Skin of body (tissue), 3 donors: ENCODE measurements at places on chromosomes 7 and 10. TPM values are rescaled to one million over a fixed set of nuclear protein-coding genes. Genes with fewer than 3 reads are reported as not detected.

Gene ELFN1
- total RNA-seq = 3.1 TPM

Gene CUX1
- 48.9 TPM for total RNA-seq

Gene OPN4
- not detected for total RNA-seq

Gene MRLN
- 15.7 TPM for total RNA-seq

Gene PTN
- total RNA-seq = 20.8 TPM

Gene HOXA5
- 4.7 TPM for total RNA-seq

Gene NT5C2
- total RNA-seq = 92.6 TPM

Gene ERVW-1
- total RNA-seq = 0.20 TPM

DNA sequence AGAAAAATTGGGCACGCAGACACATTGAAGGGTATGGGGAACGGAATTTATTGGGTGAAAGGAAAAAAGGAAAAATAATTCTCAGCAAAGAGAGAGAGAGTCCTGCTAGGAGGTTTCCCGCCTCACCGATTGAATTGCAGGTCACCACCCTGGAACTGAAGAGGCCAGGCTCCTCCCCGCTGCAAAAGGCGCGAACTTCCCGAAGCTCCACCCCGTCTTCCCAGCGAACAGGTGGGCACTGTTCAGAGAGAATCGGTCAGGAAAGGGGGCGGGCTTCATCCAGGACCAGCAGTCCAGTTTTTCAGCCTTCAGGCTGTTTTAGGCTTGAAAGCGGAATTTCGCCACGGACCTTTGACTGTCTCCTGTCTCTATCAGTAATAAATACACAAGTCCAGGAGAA lies 27.3 kb upstream of the CADPS2 start:
- DNase-seq = no peak

- no peak for DNase-seq
These were observed 80.7 kb upstream of the CXCL12 start for GRCh38 chr10:44465401-44466115.

GRCh38 chr10:101028446-101029337 lies 2.2 kb downstream of the PDZD7 start:
- DNase-seq = no peak

- no peak for DNase-seq
These were observed 74.0 kb upstream of the NANOS1 start for GRCh38 chr10:118955531-118955930.

DNA sequence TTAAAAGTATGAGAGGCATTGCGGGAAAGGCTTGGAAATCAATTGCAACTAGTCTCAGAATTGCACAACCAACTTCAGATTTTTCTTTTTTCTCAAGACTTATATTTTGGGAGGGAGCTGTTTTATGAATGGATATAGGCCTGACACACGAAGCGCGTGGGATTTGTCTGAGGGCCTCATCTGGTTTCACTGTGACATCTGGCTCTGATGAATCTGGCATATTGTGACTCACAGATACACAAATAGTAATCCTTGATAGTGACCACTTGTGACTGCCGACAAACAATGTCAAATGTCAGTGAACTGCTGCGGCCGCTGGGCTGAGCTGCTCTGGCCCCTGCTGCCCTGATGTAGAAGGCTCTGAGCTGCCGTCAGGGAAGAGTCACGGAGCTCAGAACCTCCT lies 655.1 kb downstream of the INHBA start:
- DNase-seq = peak; percentile 84

DNA sequence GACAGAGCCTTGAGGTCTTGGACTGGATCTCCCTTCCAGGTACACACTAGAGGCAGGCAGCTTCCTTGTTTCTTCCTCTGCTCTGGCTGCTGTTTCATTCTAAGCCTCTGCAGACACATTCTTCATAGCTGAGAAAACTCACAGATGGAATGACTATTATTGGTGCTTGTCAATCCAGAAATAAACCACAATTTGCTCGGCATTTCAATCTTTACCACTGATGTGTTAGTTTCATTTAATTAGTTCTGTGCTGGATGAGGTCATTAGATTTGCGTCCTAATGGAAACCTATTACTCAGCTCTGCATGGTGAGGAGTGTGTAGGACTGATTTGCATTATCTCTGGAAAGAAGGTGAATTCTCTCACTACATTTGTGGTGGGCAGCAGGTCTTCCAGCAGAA lies 392.5 kb downstream of the NRG3 start:
- DNase-seq = peak; percentile 80

DNA sequence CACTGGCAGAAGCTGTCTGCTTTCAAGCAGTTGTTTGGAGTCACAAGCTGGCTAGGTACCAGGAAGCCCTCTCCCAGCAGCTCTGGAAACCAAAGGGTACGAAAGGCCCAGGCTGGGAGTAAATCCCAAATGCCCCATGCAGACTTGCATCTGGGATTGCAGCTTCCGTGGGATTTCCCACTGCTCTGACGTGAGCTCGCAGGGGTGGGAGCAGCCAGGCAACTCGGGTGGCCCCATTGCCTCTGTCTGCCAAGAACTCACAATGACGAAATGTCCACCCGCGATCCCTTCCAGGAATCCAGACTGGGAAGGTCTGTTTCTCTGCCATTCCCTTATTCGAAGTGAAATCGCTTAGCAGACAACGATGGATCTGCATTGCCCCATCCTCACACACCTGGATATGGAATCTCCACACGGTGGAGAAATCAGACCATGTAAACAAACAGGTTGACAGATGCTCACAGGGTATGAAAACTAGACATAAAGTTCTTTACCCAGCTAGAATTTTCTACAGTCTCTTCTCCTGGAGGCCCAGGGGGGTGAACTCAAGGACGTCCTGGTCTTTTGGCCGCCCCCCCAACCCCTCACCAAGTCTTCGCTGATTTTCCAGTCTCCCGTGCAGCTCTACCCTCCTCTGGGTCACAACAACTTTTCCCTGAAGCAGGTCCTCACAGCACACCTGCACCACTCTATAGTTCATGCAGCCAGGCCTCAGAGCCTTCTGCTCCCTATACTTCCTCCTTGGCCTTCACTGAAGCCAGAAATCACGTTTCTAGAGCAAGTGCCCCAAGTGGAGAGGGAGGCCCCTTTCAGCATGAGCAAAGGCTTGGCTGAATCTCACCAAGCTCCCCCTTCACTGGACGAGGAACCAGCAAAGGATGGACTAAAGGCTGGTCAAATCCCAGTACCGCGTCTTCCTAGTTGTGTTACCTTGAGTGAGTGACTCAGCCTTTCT lies 20.0 kb downstream of the SH3PXD2A start:
- peak; percentile 52 for DNase-seq

- no peak for DNase-seq
These were observed 14.9 kb downstream of the DUSP5 start for GRCh38 chr10:110512461-110513187.

- peak; percentile 41 for DNase-seq
These were observed 147.5 kb upstream of the RSU1 start for GRCh38 chr10:16964576-16965343.

- no peak for DNase-seq
These were observed 40.9 kb downstream of the LANCL2 start for GRCh38 chr7:55405856-55406541.

- no peak for DNase-seq
These were observed 7.8 kb downstream of the FBXW4 start for GRCh38 chr10:101687071-101687658.

DNA sequence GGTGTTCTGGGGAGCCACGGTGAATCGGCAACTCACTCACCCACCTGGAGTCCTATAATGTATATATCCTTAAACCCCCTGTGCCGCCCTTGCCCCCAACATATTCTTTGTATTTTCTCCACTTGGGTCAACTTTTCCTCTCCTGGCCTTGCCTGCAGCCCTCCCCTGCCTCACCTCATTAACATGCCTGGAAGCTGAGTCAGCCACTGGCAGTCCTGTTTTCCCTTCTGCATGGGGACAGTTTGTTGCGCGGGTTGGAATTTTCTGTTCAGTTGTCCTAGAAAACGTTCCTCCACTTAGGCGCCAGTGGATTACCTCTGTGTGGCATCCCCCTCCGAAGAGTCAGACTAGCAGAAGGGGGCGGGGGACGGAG lies 97.4 kb downstream of the C10orf105 start:
- no peak for DNase-seq

DNA sequence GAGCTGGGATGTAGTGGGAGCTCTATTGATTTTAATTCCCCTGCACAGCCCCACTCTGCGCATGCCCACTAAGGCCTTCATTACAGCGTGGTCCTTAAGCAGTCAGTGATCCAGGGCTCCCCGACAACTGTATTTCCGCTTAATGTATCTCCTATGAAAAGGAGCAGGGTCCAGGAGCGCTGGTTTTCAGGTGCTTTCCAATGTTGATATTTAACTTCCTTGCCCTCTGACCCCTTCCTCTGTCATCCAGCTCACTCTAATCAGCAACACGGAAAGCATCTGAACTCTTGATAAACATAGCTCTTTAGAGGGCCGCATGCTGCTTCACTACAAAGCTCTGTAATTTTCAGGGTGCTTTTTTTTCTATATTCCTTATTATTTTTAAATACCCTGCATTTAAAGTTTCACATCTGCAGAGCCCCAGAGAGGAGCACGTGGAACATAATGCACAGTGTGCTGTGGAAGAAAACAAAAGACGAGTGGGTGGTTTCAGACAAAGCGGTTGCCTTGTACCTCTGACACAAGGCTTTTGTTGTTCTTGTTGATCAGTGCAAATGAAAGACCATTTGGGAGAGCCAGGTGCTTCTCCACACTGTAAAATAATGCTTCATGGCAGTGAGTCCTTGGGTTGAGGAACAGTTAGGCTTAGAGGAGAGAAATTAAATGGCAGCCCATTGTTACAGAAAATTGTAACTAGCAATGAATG lies 465.9 kb upstream of the CELF2 start:
- DNase-seq = no peak

- DNase-seq = no peak
These were observed 338.5 kb downstream of the PARD3 start for GRCh38 chr10:34476608-34477007.

DNA sequence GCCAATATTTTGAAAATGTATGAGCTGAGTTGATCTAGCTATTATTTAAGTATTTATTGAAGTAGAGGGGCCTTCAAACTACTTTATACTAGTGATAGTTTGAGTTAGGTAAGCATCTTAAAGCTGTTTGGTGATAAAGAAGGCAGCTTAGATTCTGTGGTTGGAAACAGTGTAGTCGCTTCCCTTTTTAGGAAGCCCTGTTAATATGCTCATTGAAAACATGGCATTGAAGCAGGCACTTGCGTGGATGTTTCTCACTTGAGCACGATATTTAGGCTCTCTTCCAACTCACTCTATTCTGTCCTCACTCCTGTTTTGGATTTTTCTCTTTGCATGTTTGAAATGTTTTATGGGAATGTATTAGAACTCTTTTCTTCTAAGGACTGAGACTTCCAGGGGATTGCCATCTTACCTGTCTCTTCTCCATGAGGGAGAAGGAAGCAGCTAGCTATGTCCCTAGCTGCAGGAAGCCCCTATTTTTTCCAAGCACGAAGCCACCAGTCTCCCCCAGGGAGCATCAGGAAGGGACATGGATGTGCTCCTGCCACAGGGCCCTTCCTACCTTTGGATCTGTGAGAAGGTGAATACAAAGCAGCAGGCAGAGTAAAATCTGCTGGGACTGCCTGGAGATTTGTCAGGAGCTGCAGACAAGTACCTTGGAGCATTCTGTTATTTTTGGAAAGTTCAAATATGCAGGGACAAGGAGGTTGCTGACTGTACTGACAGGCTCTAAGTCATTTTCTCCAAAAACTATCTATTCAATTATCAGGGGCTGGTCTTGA lies 22.0 kb upstream of the BMPR1A start:
- no peak for DNase-seq

- DNase-seq = no peak
These were observed 990.3 kb downstream of the KCNMA1 start for GRCh38 chr10:76647301-76647700.

DNA sequence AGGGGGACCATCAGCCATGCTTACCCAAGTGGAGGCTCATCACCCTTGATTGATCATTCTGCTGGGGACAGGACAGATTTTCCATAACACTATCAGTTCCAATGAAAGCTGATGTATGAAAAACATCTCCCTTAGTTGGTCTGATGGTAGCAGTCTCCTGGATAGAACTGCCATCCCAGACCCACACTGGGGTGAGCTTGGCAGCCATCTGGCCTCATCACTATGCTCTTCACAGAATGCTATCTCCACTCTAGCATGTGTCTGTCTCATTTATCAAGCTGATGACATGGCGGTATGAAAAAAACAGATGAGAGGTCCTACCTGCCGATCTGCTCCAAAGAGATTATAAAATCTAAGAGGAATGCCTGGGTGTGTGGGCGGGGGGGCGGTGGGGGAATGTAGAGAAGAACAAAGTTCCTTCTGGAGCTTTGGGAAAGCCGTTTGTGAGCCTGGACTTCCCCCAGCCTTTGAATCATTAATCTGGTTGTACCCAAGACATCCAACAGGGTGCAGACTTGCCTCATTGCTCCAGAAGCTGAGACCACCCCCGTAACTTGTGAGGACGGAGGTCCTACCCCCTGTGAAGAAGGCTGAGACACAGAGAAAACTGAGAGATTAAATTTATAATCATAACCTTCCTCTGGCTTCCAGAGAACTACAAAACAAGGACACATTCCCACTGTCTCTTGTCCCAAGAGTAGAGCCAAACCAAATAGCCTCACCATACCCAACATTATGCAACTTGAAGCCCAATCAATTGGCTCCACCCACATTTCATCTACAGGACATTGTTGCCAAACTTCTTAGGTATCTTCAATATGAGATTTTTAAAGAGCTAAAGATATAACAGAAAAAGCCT lies 340.8 kb downstream of the KCNMA1 start:
- no peak for DNase-seq

GRCh38 chr7:126685596-126685995 lies 567.1 kb downstream of the GRM8 start:
- DNase-seq = no peak

DNA sequence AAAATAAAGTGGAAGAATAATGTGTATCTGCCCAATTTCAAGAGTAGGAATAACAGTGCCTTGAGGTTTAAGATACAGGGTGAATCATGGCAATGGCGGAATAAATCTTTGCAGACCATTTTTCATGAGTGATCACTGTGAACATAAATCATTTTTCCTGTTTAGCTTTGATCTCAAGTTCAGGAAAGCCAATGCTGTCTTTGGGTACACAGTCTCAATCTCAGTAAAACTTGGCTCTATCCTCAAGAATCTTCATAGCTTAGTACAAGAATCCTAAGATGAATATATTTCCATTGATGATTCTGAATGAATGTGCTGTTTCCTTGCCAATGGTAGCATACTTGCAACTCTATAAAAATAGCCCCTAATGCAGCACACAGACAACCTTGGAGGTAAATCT lies 6.8 kb downstream of the NAMPT start:
- DNase-seq = no peak

DNA sequence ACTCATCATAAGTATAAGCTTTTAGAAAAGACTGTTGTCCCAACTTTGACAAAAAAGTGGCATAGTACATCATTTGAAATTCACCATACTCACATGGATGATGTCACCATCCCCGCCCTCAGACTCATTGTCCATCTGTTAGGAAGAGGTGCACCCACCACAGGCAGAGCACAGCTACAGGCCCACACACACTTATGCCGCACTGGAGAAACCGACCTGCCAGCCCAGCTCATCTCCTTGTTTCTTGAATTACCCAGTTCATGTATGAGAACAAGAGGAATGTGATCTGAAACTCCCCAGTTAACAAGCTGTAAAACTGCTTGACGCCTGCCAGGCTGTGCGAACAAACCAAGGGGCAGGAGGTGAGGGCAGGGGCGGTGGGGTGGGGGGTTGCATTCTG lies 312.0 kb downstream of the DPP6 start:
- DNase-seq = no peak
